Retina (tissue), 1 donor: ENCODE measurements at places on chromosomes 6 and 20.

- no peak for DNase-seq
These were observed 199.6 kb downstream of the ISM1 start for GRCh38 chr20:13420625-13421024.

GRCh38 chr20:21076073-21076472, 30.1 kb downstream of the LINC00237 start:
- no peak for DNase-seq

- no peak for DNase-seq
These were observed 3.9 kb upstream of the ZBTB9 start for GRCh38 chr6:33450434-33450833.

GRCh38 chr20:33305589-33306057, 22.6 kb downstream of the BPIFB1 start:
- no peak for DNase-seq

DNA sequence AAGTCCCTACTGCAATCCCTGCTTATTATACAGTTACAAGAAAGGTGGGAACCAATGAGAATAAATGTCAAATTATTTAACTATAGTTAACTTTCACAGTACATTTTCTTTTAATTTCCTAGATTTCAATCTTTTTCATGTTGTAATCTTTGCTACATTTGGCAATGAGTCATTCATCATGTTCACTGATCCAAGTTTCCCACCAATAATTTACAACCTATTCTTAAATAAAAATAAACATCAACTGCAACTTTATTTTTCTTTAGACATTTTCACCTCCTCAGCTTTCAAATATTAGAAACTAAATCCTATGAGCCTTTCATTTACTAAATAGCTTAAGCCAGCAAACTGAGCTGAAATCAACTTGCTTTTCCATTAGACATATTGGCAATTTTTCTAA, 541.3 kb upstream of the BTBD3 start:
- no peak for DNase-seq

- DNase-seq = no peak
These were observed 72.5 kb downstream of the ATP9A start for GRCh38 chr20:51695574-51696303.

DNA sequence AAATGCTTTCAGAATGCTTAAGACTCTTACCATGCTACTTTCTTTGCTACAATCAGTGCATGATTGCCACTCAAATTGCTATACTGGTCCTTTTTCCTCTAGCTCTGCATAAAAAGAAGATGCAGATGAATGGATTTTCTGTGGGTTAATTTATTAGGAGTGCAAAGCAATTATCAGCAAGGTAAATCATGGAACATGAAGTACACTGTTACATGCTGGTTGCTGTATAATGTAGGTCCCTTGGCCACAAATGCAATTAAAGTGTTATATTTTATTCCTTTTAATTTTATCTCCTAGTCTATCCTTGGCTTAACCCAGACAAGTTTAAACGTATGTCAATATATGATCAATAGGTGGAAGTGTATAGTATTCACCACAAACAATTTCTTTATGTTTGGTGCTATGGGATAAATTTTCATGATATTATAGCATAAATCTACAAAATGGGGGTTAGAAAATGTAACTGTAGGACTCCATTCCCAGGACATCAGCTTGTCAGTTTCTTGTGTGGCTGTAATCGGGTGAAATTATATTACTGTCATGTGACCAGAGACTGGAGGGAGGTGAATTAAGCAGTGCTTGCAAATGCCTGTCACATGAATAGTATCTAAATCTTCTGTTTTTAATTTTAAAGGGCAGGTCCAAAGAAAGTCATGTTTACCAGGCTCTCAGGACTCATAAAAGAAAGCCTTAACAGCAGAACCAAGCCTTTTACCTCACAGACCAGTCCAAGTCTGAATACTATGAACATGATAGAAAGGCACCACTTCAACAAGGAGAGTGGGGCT, 176.9 kb upstream of the ID4 start:
- no peak for DNase-seq

- DNase-seq = peak; percentile 59
These were observed 206.8 kb downstream of the SIM1 start for GRCh38 chr6:100257793-100258395.
